ENCODE measurements at places on chromosomes 3 and 15.

GRCh38 chr3:78867409-78868372 is 900.1 kb downstream of the ROBO1 start:
- peak; percentile 28 for DNase-seq

DNA sequence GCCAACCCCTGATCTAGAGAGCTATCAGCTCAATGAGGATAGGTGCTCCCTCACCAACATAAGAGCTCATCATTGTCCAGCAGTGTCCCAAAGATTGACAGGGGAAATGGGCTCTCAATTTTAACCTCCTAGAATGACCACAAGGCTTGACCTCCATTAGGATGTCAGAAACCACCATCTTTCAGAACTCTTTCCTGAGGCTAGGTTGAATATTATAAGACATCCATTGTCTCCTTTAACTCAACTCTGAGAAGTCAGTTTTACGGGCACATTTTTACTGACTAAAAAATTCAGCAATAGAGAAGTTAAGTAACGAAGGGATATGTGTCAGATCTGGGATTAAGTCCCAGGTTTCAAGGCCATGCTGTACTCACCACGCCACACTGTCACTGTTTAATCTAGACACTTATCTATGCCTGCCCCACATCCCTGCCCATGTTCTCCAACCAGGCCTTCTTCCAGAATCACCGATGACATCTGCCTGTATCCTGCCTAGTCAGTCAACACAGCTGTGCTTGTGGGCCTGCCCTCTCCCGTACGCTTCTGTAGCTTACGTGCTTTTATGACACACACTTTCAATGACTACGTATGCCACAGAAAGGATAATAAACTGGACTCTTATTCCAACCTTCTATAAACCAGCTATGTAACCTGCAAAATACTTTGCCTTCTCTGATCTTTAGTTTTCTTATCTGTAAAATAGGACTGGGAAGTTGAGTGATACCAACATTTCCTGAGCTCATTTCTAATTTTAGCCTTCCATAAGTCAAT is 17.1 kb upstream of the MUC13 start:
- no peak for DNase-seq

DNA sequence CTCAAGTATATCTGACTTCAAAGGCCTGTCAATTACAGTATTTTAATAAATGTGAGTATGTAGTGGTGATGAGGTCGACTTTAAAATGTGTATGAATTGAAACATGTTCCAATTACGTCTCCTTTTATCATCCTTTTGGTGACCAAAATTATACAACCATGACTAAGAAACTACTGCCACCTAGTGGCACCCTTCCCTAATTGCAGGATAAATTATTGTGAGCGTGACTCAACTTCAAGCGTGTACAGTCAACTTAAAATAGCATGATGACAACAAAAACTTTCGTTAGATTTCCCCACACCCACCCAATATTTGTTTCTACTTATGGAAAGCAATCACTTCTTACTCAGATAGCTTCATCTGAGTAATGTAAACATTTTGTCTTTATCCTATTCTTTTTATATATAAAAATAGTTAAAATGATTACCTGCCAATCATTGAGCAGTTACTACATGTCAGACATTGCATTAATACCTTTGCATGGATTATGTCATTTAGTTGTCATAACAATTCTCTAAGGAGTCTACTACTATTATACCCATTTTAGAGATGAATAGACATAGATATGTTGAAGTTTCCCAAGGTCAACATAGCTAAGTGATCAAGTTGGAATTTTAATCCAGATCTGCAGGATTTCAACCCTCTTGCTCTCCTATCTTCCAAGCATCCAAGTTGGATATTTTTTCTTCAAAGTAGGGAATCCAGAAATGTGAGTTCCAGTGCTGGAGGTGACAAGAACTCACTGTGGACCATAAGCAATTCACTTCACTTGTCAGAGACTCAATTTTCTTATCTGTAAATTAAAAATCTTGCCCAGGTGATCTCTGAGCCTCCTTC is 106.0 kb downstream of the MEX3B start:
- no peak for DNase-seq

GRCh38 chr3:9133656-9134055 is 115.8 kb downstream of the SRGAP3 start:
- no peak for DNase-seq

DNA sequence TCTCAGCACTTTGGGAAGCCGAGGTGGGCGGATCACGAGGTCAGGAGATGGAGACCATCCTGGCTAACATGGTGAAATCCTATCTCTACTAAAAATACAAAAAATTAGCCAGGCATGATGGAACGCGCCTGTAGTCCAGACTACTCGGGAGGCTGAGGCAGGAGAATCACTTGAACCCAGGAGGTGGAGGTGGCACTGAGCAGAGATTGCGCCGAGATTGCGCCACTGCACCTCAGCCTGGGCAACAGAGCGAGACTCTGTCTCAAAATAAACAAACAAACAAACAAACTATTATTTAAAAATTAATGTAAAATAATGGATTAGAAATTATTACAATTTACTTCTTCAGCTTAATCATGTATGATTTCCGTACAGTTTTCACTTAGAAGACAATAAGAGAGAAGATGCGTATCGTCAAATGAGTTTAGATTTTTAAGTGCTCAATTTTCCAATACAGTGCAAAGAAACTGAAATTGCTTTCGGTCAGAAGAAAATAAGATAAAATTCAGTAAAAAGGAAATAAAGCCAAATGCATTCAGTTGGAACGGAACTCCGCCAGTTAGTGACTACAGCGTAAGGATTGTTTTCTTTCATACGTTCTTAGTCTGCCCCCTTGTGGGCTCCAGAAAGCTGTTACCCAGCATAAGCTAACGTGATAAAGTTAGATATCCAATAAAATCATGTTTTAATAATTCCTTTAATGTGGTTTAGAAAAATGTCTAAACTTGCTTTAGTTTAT is 24.8 kb downstream of the AADAC start:
- peak; percentile 71 for DNase-seq

DNA sequence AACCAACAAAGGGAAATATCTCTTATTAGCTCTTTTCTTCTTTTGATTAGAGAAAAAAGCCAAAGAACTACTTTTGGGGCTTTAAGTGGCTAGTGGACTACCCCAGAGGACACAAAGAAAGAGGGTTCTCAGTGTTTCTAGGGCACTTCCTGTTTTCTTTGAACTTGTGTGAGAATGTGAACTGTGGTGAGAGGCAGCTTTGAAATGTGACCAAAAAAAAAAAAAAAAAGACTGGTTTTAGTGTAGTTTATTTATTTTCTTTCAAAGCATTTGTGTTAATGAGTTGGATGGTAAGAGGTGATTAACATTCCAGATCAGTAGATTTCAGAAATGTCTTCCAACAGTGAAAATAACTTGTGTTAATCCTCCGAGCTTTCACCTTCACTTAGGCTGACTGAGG is 32.4 kb downstream of the SELENOT start:
- DNase-seq: no peak
